ENCODE measurements at places on chromosomes 11 and 22.
A peak's percentile ranks its signal among the peaks of the same experiment; 100 is the strongest.

- no peak for DNase-seq
These were observed 29.2 kb downstream of the MTMR3 start for GRCh38 chr22:29912141-29912540.

DNA sequence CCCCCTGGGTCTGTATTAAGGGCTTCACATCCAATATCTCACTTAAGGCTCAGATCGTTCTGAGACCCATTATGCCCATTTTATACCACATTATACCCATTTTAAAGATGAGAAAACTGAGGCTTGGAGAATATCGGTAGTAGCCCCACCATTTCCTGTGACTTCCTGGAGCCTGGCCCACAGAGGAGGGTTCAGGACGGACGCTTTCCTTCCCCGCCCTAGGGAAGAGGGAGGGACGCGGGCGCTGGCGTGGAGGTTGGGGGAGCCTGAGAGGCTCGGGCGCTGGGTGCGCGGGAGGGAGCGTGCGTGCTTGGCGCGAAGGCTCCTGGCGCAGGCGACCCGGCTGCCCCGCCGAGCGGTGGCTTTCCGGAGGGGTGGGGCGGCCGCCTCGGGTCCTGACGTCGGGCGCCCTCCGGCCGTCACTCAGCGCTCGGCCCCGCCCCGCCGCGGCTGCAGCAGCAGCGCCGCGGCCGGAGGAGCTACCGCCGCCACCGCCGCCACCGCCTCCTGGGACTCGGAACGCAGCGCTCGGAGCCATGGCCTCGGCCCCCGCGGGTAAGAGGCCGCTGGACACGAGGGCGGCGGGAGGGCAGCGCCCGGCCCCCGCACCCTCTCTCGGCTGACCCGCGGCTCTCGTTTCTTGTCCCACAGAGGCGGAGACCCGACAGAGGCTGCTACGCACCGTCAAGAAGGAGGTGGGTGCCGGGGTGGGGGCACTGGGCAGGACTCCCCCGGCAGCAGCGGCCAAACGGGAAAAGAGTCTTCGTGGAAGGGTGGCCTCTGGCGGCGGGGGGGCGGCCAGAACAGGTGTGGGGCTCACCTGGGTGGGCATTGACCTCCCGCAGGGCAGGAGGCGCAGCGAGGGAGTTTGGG is at the start of gene SGSM1:
TSS of gene SGSM1 (plus strand) at position 422 of the 873 bp plus-strand sequence. CDS start at position 537, 115 bp downstream.
- peak; percentile 28 for DNase-seq

DNA sequence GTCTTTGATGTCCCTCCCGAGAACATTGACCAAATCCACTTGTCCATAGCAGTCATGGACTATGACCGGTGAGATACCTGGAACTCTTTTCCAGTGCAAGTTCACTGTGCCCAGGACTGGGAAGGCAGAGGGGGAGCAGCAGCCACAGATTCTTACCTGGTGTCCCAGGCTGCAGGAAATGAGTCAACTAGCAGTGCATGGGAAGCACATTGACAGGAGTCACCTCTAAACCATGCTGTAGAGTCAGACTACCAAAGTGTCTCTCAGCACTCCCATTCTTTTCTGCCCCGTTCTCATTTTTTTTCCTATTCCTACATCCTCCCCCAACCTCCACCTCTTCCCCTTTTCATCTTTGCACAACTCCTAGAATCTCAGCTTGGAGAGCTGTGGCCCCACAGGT is 67.2 kb upstream of the OLFML1 start:
- no peak for DNase-seq

GRCh38 chr22:40324468-40325305 is 21.6 kb upstream of the ADSL start:
- DNase-seq: no peak

DNA sequence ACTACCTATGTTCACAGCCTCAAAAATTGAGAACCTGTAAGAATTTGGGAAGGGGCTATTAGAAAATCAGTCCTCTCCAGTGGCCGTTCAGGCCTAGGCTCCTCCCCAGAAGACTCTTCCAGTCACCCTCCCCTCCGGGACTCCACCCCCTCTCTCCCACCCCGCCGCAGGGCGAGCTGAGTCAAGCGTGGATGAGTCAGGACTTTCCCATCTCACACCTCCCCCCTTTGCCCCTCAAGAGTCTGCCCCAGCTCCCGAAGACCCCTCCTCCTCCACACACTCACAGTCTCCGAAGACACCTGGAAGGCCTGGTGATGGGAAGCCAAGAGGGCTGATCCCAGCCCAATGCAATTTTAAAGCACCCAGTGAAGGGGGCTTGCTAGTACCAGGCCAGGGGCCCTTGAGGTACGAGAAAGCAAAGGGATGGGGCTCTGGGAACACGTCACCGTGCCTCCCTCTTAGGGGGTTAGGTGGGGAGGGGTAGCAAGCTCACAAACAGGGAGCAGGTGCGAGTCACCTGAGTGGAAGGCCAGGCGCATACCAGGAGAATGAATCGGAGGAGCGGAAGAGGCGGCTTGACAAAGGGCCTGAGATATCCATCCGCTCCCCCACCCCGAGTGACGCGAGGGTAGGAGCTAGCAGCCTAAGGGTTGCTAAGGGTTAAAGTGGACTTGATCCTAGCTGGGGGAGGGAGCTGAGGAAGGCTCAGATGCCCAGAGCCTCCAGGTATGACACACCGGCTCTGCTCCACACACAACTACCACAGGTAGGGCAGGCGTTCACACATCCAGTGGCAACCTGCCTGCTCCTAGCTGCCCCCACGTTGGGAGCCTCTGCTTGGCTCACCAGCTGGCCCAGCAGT is 13.6 kb downstream of the BCL9L start:
- DNase-seq: peak; percentile 57

GRCh38 chr11:64000740-64001483 is 14.7 kb downstream of the OTUB1 start:
- DNase-seq: no peak

All from stimulated activated CD8-positive, alpha-beta memory T cell treated with anti-CD3 and anti-CD28 coated beads, Interleukin-4, amount 100 ng/mL, for 1 hour (primary cell).